BJ (cell line): ENCODE measurements at places on chromosomes 7 and 10.

- no peak for DNase-seq
Measured at GRCh38 chr10:119859420-119860258, 13.0 kb downstream of the MCMBP start.

DNA sequence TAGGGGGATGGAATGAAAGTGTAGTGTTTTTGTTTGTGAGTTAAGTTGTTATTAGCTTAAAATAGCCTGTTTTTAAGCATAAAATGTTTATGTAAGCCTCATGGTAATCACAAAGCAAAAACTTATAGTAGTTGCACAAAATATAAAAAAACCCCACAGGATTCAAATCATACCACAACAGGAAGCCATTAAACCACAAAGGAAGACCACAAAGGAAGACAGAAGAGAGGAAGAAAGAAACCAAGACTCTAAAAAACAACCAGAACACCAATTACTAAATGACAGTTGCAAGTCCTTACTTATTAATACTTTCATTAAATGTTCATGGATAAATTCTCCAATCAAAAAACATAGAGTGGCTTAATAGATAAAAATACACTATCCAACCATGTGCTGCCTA, 63.6 kb downstream of the ANKRD7 start:
- no peak for DNase-seq

GRCh38 chr10:117578490-117578889, 35.9 kb downstream of the EMX2 start:
- no peak for DNase-seq

GRCh38 chr7:94422136-94422535, 27.4 kb downstream of the COL1A2 start:
- no peak for DNase-seq

- DNase-seq, result no peak
Measured at GRCh38 chr10:51083356-51083853, 9.1 kb downstream of the PRKG1 start.

DNA sequence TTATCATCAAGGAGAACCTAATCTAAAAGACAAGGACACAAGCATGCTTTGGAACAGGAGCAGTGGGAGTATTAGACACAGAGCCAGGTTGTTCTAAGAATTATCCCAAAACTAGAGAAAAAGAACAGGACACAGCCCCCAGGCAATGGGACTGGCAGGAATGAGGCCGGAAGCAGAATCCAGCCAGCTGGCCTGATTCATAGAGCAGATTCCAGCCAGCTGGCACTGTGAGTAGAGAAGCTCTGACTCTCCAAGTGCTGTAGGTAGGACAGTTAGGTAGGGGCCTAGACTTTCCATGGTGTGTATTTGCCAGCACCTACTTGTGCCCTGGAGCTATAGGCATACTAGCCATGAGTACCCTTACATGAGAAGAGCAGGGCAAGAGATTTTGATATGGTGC, 13.3 kb upstream of the RAB18 start:
- DNase-seq, result no peak

- DNase-seq, result no peak
Measured at GRCh38 chr10:92729886-92730285, 40.1 kb downstream of the HHEX start.

- DNase-seq, result no peak
Measured at GRCh38 chr10:6394084-6394483, 186.0 kb downstream of the PRKCQ start.

DNA sequence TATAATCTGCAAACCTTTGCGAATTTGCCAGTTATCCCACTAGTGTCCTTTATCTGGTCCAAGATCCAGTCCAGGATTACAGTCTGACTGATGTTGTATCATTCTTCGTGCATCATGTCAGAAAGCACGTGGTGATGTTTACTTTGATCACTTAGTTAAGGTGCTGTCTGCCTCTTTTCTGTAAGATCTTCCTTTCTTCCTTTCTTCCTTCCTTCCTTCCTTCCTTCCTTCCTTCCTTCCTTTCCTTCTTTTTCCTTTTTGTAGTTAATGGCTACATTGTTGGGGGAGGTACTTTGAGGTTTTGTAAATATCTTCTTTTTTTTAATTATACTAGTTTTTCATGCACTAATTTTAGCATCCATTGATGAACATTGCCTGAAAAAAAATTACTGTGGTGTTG, 80.3 kb downstream of the LCOR start:
- DNase-seq, result no peak

GRCh38 chr7:120867932-120868331, 10.0 kb upstream of the TSPAN12 start:
- DNase-seq, result no peak

- no peak for DNase-seq
Measured at GRCh38 chr7:155380221-155380861, 77.6 kb upstream of the EN2 start.

DNA sequence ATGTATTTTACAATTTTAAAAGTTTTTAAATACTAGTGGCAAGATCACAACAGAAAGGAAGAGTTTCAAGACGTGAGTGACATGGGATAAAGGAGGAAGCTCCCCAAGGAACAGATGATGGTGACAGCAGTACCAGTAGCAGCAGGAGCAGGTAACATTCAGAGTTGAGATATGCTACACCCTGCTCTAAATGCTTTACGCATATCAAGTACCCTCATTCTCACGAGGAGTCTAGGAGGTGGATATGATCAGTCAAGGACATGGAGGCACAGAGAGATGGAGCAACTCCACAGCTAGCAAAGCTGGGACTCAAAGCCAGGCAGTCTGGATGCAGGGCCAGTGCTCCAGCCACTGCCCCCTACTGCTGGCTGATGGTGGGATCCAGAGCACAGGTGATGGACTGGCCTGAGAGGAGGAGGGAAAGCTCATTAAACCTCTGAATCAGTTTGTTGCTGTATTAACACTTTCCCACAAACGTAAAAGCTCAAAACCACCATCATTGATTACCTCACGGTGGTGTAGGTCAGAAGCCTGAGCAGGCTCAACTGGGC, 17.5 kb downstream of the RP9 start:
- no peak for DNase-seq

DNA sequence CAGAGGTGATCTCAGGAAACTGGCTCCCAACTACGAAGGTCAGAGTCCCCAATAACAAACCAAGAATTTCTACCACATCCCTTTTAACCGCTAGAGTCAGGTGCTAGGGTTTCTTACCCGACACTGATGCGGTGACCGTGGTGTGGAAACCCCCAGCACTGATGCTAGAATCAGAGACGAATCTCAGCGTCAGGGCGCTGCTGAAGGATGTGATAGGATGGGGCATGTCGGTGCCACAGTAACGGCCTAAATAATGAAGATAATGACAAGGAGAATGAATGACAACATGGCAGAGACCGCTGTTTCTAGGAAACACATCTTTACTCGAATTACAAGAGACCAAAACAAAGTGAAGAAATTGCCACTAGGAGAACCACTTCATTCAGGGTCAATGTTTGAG, 131.1 kb upstream of the RSU1 start:
- no peak for DNase-seq

GRCh38 chr10:84262190-84262956, 17.5 kb downstream of the RGR start:
- no peak for DNase-seq

- no peak for DNase-seq
Measured at GRCh38 chr7:25384788-25385505, 156.7 kb upstream of the NPVF start.

- no peak for DNase-seq
Measured at GRCh38 chr7:132280335-132280734, 295.9 kb downstream of the PLXNA4 start.

GRCh38 chr7:124188576-124188975, 155.7 kb upstream of the TMEM229A start:
- DNase-seq, result no peak

DNA sequence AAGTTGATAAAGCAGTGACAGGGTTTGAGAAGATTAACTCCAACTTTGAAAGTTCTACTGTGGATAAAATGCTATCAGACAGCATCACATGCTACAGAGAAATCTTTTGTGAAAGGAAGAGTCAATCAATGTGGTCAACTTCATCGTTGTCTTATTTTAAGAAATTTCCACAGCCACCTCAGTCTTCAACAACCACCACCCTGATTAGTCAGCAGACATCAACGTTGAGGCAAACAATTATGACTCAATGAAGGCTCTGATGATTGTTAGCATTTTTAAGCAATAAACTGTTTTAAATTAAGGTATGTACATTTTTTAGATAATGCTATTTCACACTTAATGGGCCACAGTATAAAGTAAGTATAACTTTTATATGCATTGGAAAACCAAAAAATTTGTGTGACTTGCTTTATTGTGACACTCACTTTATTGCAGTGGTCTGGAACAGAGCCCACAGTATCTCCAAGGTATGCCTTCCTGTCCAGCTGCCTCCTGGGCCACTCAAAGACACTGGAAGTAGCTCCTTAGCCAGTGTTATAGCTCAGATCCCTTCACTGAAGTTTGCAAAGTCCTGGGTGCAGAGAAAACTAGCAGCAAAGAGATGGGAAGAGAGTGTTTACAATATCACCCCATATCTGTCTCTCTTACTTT, 293.1 kb downstream of the ARHGAP12 start:
- no peak for DNase-seq

GRCh38 chr10:89889606-89890005, 188.2 kb downstream of the KIF20B start:
- DNase-seq, result no peak

DNA sequence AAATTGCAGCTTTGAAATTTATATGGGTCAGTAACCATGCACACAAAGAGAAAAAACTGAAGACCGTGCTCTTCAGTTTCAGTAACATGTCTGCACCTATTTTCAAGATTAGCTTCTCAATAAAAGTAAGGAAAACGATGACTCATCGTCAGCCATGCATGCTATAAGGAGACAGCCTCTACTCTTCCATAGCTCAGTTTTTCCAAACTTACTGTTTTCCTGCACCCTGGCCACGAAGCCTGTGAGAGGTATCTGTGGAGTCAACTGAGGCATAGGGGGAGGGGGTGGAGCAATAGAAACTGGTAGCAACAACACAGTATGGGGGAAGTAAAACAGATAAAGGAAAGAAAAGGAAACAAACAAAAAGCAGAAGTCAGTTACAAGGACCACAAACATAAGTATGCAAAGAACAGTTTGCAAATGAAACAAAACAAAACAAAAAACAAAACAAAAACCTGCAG, 58.0 kb downstream of the PDSS1 start:
- DNase-seq, result no peak

GRCh38 chr10:132645247-132645530, 107.6 kb downstream of the INPP5A start:
- DNase-seq, result no peak

GRCh38 chr7:781186-781849, 51.0 kb upstream of the SUN1 start:
- no peak for DNase-seq

- DNase-seq, result no peak
Measured at GRCh38 chr10:75106242-75106641, 5.2 kb upstream of the SAMD8 start.

DNA sequence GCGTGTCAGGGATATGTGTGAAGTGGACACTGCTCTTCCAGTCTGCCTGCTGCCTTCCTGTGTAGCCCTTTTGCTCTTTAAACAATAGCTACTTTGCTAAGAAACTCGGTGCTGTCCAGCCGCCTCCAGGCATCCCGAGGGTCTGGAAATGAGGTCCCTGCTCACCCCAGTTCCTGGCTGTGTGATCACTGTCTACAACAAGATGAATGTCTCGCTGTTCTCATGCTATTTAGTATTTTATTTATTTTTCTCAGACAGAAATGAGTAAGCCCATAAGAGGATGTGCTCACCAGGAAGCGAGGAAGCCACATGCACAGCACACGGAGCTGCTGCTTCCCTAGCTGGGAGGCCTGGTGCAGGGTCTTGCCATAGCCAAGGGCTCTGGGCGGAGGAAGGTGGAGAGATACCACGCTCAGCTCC, 167.0 kb upstream of the PITRM1 start:
- DNase-seq, result no peak

DNA sequence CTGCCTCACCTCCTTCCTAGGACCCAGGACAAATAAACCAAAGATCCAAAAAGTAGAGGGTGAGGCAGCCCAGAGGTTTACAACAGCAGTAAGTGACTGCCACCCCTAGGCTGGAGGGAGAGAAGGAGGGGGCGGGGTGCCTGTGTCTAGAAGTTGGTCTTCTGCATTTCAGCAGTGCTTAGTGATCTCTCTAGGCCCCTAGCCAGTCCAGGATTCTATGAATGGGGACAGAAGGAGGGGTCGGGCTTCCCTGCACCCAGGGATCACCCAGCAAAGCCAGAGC, 62.8 kb upstream of the KDM7A start:
- no peak for DNase-seq

DNA sequence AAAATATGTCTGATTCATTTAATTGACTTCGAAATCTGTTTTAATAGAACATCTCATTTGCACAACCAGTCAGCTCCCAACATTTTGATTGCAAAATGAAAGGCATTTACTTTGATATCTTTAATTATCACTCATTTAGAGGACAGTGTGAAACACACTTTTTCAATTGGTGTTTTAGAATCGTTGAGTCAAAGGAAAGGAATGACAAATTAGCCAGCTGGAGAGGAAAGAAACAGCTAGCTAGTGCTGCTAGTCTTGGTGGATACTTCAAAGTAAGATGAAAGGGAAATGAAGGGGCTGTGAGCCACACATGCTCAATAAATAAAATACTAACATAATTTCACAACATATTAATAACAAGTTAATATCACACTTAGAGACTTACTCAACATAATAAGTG, 570.2 kb downstream of the PHTF2 start:
- DNase-seq, result no peak

GRCh38 chr10:11450427-11450826, 161.0 kb downstream of the USP6NL start:
- no peak for DNase-seq

- DNase-seq, result no peak
Measured at GRCh38 chr7:151936207-151936606, 20.0 kb upstream of the GALNTL5 start.

GRCh38 chr7:113175525-113176104, 57.3 kb upstream of the SMIM30 start:
- DNase-seq, result no peak

DNA sequence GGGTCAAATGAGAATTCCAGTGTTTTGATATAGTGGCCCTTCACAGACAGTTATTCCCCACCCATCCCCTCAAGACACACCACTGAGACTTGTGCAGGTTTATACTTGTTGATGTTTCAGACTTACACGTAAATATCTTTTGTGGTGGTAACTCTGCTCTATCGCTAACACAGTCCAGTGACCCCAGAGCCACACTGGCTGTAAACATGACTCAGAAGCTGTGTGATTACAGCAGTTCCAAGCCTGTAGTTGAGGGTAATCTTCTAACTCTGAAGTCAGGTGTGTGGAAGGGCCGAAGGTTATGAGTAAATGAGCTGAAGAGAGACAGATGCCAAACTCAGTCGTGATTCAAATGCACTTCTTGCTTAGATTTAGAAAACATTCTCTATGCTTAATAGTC, 19.4 kb downstream of the NOBOX start:
- no peak for DNase-seq

GRCh38 chr7:147062897-147063296, 946.3 kb downstream of the CNTNAP2 start:
- DNase-seq, result no peak

- DNase-seq, result no peak
Measured at GRCh38 chr10:623014-623413, 66.5 kb downstream of the DIP2C start.

- DNase-seq, result no peak
Measured at GRCh38 chr10:132229834-132230556, 43.2 kb downstream of the DPYSL4 start.

- no peak for DNase-seq
Measured at GRCh38 chr7:127881564-127881963, 149.7 kb downstream of the LRRC4 start.

- peak; percentile 89 for DNase-seq
Measured at GRCh38 chr10:22821501-22821900, 106.4 kb upstream of the ARMC3 start.
